NCI-H1694 treated with DMSO at 0.1 percent for 48 hours (cell line): ENCODE measurements at places on chromosomes 12 and 14.

- DNase-seq, result no peak
Measured at GRCh38 chr12:105822131-105823105, 316.3 kb downstream of the NUAK1 start.

DNA sequence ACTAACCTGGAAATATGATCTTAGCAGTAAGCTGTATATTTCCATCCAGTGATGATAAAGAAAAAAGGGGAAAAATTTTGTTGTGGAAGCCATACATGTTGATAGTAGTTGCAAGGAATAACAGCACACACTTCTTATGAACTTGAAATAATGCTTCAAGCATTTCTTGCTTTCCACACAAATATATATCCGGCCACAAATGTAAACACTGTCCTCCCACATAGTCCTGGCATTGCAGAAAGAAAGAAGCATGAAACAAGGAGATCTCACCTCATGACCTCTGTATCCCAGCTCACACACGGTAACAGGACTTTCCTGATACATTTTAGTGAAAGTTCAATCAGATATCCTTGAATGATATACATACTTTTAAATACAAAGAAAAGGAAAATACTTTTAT lies 56.0 kb downstream of the LLPH start:
- no peak for DNase-seq

DNA sequence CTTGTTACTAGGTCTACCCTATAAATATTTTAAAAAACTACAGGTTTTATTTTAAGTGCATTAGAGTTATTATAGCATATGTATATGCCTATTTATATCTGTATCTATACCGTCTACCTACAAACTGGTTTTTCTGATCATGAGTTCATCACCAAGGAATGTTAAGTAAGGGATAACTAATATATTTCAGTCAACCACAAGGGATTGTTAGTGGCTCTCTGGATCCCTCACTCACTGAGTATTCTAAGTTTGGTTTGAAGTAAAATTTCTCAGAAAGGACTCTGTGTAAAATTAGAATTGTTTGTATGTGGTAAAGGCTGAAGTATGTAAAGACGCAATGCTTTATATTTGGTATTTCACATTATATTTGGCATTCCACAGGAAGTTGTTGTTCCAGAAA lies 4.8 kb downstream of the EPYC start:
- DNase-seq, result no peak

DNA sequence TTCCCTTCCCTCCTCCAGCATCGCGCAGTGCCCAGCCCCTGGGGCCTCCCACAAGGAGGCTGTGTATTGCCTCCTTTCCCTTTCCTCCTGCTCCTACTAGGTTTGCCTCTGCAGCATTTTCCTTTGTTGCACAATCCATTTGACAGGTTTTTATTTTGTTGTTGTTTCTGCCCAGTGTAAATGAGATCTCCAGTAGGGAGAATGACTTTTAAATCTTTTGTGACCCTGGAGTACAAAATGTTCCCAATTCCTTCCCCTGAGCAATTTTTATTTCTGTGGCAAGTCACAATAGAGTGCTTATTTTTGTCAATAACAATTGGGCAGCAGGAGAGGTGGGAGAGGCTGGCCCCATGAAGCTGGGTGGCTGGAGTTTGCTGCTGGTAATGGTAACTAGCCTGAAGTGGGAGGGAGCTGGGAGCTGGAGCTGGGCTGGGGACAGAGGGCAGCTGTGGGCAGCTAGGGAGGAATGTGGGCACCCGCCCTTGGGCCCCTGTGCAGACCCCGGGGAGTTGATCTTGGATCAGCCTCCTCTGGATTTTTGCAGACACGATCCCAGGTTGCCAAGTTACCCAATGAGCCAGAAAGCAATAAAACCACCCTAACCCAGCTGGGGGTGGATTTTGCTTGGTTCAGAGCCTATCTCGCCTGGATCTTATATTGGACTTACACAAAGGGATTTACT lies 160.1 kb downstream of the KTN1 start:
- no peak for DNase-seq

DNA sequence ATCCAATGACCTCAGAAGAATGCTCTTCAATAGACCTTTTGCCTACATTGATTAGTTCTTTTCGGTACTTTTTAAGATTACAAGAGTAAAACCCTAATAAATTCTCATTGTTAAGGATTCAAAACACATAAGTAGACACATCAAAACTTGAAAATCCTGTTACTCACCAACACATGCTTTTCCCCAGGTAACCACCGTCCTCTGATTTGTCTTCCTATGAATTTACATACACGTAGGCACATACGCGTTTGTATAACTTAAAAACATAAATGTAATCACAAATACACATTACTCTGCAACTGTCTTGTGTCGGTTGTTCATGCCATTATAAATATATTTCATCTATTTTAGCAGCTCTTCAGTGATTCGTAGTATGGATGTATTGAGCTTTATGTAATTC lies 910 bp upstream of the WASHC4 start:
- peak; percentile 18 for DNase-seq

DNA sequence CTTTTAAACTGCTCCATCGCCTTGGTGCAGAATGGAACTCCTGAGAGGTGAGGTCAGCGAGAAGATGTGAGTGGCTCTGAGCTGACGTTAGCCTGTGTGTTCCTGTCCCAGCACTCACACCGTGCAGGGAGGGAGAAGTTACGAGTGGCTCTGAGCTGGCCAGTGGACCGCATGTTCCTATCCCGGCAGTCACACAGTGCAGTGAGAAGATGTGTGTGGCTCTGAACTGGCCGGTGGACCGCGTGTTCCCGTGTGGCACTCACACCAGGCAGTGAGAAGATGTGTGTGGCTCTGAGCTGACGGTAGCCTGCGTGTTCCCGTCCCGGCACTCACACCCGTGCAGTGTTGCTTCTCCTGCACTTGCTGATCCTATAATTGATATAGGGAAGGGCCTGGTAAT lies 59.9 kb downstream of the VCPKMT start:
- DNase-seq, result no peak

GRCh38 chr14:28773861-28774691 lies 7.5 kb downstream of the FOXG1 start:
- DNase-seq, result peak; percentile 93

GRCh38 chr12:19006626-19007137 lies 122.9 kb upstream of the PLEKHA5 start:
- DNase-seq, result no peak

DNA sequence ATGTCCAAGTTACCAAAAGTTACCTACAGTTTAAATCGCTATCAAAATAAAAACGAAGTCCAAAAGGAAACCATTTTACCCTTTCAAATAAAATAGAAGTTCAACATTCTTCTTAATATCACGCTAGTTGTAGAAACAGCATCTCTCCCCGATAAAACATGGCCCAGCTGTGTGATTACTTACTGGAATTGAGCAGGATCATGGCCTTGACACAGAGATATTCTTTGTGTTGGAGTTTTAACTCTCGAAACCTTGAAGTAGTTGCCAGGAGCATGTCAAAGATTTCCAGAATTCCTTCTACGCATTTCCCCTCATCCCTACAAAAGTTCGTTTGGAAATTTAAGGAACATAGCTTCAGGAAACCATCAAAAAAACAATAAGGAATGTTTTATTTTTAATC lies 44.8 kb downstream of the ESR2 start:
- no peak for DNase-seq

DNA sequence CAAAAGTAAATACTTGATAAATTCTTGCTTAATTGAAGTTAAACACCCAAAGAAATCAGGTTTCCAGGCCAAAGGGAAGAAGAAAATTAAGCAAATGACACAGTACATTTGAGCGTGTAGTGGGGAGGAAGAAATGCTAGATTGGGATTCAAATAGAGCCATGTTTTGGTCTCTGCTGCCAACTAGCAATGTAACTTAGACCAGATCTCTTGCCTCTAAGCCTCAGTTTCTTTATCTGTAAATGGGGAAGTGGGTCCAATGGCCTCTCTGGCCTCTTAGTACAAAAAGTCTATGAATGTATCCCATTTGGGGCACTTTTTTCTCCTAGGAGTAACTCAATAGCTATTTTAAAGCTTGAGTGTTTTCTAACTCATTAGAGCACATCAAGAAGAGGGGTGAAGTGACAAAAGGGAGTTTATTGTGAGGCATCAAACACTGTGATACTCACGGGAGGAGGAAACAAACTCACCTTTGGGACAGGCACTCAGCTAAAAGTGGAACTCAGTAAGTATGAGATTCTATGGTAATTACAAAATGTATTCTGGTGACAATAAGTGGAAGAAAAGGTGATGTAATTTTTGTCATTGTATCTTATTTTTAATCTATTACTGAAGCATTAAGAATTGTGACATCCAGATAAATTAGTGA lies 55.8 kb downstream of the DAD1 start:
- no peak for DNase-seq

- DNase-seq, result no peak
Measured at GRCh38 chr14:64811676-64812075, 68.0 kb downstream of the SPTB start.

GRCh38 chr12:79747274-79747673 lies 56.5 kb upstream of the PAWR start:
- no peak for DNase-seq

- no peak for DNase-seq
Measured at GRCh38 chr12:17976202-17976601, 113.8 kb downstream of the RERGL start.

DNA sequence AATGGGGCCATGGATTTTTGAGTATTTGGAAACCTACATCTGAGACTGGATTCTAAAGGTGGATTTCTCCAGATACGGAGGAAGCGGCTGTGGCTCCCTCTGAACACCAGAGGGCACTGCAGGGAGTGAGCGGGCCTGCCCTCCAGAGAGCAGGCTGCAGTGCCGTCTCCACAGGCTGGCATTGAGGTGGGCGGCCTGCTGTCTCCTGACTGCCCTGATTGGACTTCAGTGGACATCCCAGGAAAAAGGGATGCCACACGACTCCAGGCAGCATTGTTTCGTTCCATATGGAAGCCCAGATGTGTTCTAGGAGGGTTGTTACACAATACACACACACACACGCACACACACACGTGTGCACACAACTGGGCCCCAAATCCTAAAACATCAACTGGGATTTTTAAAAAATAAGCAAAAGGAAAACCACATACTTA lies 20.9 kb upstream of the ANO2 start:
- peak; percentile 37 for DNase-seq

GRCh38 chr12:50070314-50071060 lies 13.1 kb downstream of the ASIC1 start:
- DNase-seq, result peak; percentile 40

- no peak for DNase-seq
Measured at GRCh38 chr12:45244561-45245343, 28.9 kb downstream of the ANO6 start.

DNA sequence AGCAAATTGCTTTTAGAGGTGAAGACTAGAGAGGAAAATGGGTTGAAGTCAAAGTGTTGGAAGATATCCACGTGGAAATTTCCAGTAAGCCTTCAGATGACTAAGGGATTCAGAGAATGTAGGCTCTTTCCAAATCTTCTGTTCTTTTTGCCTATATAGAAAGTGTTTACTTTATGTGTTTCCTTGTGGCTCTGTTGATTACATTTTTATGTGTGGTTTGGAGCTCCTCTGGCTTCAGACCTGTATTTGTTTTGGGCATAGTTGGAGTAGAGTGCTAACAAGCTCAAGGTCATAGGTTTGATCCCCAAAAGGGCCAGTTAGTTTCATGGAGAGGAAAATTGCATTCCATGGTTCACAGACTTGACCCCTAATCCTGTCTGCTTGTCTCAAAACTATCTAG lies 91.9 kb downstream of the IGF1 start:
- DNase-seq, result no peak

DNA sequence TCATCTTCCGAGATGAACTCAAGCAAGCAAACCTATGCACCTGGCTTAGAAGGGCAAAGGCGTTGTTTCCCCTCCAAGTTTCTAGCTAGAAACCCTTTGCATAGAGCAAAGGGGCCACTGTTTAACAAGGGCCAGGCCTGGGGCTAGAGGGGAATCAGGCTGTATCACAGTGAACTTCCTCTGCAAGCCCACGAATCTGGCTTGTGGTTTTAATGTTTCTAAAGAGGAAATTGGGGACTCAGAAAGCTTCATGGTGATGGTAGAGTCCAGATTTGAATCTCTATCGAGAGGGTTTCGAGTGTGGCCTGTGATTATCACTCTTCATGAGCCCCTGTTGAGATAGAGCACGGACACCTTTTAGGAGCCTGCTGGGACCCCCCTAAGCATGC lies 189.9 kb downstream of the VRK1 start:
- no peak for DNase-seq

- DNase-seq, result no peak
Measured at GRCh38 chr12:116712458-116713303, 25.2 kb downstream of the SPRING1 start.

- no peak for DNase-seq
Measured at GRCh38 chr12:10730559-10730958, 7.4 kb upstream of the YBX3 start.

GRCh38 chr12:64633940-64634337 lies 23.6 kb downstream of the RASSF3 start:
- DNase-seq, result no peak

DNA sequence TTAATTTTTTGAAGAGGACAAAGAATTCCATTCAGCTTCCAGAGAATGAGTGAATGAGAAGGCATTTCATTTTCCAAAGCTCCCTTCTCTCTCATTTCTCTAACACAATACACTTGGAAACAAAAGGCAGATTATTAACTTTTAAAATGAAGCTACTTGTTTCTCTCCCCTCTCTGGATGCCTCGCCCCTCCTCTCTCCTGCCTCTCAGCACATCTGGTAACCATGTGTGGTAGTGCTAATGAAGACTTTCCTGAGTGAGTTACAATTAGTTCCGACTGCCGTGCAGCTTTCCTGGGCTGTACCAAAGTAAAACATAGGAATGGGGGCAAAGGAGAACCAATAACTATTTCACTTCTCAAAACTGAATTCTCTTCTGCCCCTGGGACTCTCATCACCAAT lies 84.7 kb upstream of the SOX5 start:
- DNase-seq, result no peak

DNA sequence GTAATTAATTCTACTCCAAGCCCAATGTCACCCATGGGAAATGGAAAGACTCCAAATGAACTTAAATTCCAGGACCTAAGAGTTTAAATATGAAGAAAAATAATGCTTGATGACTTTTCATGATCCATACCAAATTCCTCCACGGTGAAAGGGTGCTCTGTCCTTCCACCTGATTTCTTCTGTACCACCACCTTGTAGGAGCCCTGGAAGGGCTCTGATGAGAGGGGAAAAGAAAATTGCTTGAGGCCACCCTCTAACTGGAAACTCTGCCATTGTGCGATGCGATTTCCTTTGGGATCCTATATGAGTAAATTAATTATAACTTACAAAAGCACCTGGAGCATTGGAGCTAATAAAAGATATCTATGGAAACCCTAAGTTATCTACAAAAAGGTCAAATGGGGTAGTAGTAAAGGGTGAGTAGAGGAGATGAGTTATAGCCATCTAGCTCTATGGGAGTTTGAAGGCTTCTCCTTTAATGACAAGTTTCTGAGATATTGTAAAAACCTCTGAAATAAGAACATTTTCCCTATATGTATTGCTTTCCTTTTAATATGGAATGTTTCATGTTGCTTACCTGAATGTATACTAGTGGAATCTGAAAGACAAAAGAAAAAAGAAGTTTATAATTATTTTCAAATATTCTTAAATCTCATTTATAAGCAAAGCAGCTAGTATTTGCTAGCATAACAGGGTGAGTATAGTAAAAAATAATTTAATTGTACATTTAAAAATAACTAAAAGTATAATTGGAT lies 5.8 kb downstream of the A2M start:
- DNase-seq, result no peak

GRCh38 chr12:52800259-52800917 lies 4.5 kb upstream of the KRT3 start:
- DNase-seq, result no peak

- no peak for DNase-seq
Measured at GRCh38 chr12:99917711-99918402, 66.9 kb downstream of the ANKS1B start.
